HFFc6 (cell line): ENCODE measurements at places on chromosomes 12 and 14.
A peak's percentile ranks its signal among the peaks of the same experiment; 100 is the strongest.

- peaks cover 48% of the 10 kb centered on the region for H3K4me1 ChIP-seq
- no peak for DNase-seq
- peak overlapping the region; percentile 80 for H3K4me3 ChIP-seq
Measured at GRCh38 chr14:65422088-65422834, 9.7 kb downstream of the FUT8 start.

DNA sequence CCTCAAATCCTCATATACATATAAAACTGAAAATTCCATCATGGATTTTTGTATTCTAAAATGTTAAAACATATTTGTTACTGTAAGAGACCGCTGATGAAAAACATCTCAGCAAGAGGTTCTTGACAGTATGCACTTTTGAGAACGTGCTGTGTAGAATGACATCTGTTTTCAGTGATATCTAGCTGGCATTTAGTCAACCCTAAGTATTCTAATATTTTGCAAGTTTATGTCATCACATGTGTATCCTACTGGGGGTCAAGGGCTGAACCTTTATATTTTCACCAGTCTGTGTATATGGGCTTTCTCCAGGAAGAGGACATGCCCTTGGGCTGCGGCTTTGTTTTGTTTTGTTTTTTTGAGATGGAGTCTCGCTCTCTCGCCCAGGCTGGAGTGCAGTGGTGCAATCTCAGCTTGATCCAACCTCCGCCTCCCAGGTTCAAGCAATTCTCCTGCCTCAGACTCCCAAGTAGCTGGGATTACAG, 22.0 kb upstream of the YARS2 start:
- no peaks in the 10 kb centered on the region for H3K36me3 ChIP-seq
- H3K4me1 ChIP-seq: no peaks in the 10 kb centered on the region
- H3K27me3 ChIP-seq: peaks cover 12% of the 10 kb centered on the region; the same call in 1 of the 2 replicates
- DNase-seq: no peak
- no peak overlapping the region for H3K27ac ChIP-seq
- H3K4me3 ChIP-seq: no peak overlapping the region

DNA sequence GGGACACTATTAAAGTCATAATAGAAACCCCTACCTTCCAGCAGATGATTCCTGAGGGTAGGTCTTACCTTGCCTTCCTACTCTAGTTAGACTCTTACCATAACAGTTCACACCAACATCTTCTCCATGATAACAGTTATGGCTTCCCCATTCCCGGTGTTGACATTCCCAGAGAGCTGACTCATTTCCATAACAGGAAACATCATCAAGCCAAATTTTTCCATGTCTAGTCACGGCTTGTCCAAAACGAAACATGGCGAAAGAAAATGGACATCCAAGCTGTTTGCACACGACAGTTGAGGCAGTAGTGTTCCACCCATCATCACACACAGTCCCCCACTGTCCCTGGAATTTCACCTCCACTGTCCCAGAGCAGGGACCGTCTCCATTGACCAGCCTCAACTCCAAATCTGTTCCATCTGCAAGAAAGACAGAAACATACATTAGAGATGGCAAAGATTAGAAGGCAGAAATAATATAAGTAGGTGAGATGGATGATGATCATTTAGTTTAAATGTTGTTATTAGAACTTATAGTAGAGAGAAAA, 10.6 kb downstream of the CD163L1 start:
- no peaks in the 10 kb centered on the region for H3K36me3 ChIP-seq
- no peak overlapping the region for H3K27ac ChIP-seq
- no peaks in the 10 kb centered on the region for H3K27me3 ChIP-seq
- peak; percentile 78 for DNase-seq

GRCh38 chr12:91565846-91566245, 383.2 kb upstream of the DCN start:
- peaks cover 2% of the 10 kb centered on the region; the same call in 1 of the 2 replicates for H3K27me3 ChIP-seq
- no peaks in the 10 kb centered on the region for H3K4me1 ChIP-seq
- no peak overlapping the region for H3K4me3 ChIP-seq
- DNase-seq: no peak
- no peaks in the 10 kb centered on the region for H3K36me3 ChIP-seq

DNA sequence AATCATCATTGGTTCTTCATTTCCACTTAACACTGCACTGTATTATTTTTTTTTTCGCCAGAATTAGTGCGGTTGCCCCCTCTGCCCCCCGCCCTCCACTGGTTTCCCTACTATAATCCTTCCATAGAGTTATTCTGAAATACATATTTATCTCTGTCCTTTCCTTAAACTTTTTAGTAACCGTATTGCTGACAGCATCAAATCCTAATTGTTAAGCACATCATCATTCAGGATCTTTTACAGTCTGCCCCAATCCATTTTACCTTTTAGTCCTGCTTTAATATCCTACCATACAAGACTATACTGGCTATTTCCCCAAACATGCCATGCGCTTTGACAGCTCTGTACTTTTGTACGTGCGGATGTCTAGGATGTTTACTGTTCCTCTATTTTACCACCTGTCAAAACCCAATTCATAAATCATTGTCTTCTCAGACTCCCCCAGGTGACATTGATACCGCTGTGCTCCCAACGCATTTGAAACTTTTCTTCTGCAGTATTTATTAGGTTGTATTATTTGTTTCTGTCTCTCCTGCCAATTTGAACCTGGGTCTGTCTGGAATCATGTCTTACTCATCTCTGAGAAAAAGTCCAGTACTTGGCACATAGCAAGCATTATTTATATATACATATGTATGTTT, 1.0 kb downstream of the FGFR1OP2 start:
- H3K27me3 ChIP-seq: peaks cover 3% of the 10 kb centered on the region
- peak overlapping the region; percentile 96 for H3K4me3 ChIP-seq
- no peak for DNase-seq
- peaks cover 73% of the 10 kb centered on the region for H3K4me1 ChIP-seq

GRCh38 chr14:54325766-54326165, 71.0 kb upstream of the CDKN3 start:
- no peak overlapping the region for H3K27ac ChIP-seq
- H3K36me3 ChIP-seq: no peaks in the 10 kb centered on the region
- no peak for DNase-seq
- H3K4me1 ChIP-seq: peaks cover 18% of the 10 kb centered on the region; the same call in 1 of the 2 replicates

GRCh38 chr14:74906925-74907521, 16.0 kb downstream of the RPS6KL1 start:
- peaks cover 2% of the 10 kb centered on the region for H3K27me3 ChIP-seq
- peaks cover 20% of the 10 kb centered on the region for H3K4me1 ChIP-seq
- 0 out of 2 replicates have a peak, but pooled peaks cover 6% of the 10 kb centered on the region for H3K36me3 ChIP-seq
- H3K4me3 ChIP-seq: no peak overlapping the region

DNA sequence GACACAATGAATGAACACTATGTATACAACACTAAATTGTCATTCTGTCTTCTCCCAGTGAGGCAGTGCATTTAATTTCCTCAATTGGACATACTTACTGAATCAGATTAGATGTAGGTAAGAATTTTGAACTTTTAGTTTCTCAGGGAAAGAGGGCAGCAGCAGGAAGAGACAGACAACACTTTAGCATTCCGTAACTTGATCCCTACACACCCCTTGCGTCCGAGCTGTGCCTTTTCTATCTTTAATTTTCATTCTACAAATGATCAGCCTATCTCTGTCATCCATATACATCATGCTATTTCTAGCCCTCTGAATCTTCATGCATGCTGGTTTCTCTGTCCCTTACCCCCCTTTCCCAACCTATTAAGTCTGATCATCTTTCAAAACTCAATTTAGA, 358.0 kb upstream of the RPL10L start:
- H3K4me3 ChIP-seq: no peak overlapping the region
- H3K4me1 ChIP-seq: no peaks in the 10 kb centered on the region
- no peak overlapping the region for H3K27ac ChIP-seq

GRCh38 chr14:82146846-82147245, 613.2 kb upstream of the SEL1L start:
- H3K36me3 ChIP-seq: no peaks in the 10 kb centered on the region
- no peaks in the 10 kb centered on the region for H3K4me1 ChIP-seq
- no peak overlapping the region for H3K4me3 ChIP-seq

GRCh38 chr14:51616256-51616655, 35.5 kb upstream of the FRMD6 start:
- H3K4me1 ChIP-seq: peaks cover 80% of the 10 kb centered on the region
- DNase-seq: no peak
- H3K4me3 ChIP-seq: 0 out of 2 replicates have a peak overlapping the region, but pooled peaks have one; percentile 13
- H3K27ac ChIP-seq: peak overlapping the region; percentile 80

- no peak for DNase-seq
- no peak overlapping the region for H3K4me3 ChIP-seq
- H3K4me1 ChIP-seq: no peaks in the 10 kb centered on the region
Measured at GRCh38 chr14:65723348-65723747, 310.8 kb downstream of the FUT8 start.

GRCh38 chr14:101932673-101933072, 31.7 kb upstream of the DYNC1H1 start:
- H3K4me1 ChIP-seq: peaks cover 10% of the 10 kb centered on the region
- peaks cover 6% of the 10 kb centered on the region; the same call in 1 of the 2 replicates for H3K36me3 ChIP-seq
- H3K4me3 ChIP-seq: no peak overlapping the region
- H3K27me3 ChIP-seq: peaks cover 4% of the 10 kb centered on the region; the same call in 1 of the 2 replicates
